ENCODE measurements at places on chromosomes 12 and 14.

- peaks cover 18% of the 10 kb centered on the region for H3K27me3 ChIP-seq
- no peaks in the 10 kb centered on the region for H3K36me3 ChIP-seq
- no peak overlapping the region for H3K4me3 ChIP-seq
These were observed 179.1 kb downstream of the KIF26A start for GRCh38 chr14:104317492-104317805.

DNA sequence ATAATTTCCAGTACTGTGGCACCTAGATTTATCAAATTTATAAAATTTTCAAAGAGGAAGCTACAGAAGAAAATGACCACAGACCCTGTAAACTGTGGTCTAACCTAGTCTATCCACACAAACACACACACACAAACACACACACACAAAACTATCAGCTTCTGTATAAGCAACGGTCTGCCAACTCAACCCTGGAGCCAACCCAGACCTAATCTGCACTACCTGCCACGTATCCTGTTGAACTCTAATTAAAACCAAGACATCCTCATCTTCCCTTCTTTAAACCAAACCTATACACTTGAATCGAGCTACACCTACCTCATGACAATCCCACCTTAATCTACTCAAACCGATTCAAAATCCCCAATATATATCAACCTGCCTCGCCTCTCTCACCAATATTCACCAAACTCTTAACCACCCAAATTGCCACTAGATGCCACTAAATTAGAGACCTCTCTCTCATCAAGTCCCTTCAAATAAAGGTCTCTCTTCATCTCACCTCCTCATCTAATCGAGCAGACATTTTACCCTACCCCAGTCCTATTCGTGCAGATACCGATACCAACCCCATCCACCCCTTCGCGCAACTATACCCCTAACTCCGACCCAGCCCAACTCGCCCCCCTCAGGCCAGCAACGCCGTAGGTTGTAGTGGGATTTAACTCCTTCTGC, 808 bp downstream of the ACIN1 start:
- H3K27ac ChIP-seq, result peak overlapping the region; percentile 99
- no peak for DNase-seq
- peak overlapping the region; percentile 90 for H3K4me3 ChIP-seq
- no peaks in the 10 kb centered on the region for H3K36me3 ChIP-seq
- H3K4me1 ChIP-seq, result peaks cover 5% of the 10 kb centered on the region
- no peaks in the 10 kb centered on the region for H3K27me3 ChIP-seq

DNA sequence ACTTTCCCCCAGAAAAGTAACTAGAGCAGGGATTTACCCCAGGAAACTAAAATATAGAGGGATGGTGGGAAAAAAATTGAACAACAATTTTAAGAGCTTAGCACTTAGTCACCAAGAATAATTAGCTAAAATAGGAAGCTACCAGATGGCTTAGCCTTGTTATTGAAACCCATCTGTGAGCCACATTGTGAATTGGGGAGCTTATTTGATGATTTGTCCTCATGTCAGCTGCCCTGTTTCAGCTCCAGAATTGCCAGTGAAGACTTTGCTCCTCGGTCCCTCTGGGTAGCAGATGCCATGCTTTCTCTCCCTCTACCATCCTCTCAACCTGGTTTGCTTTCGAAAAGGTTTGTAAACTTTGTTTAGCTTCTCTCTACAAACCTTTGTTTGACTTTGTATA, 67.7 kb upstream of the PTHLH start:
- H3K4me3 ChIP-seq, result no peak overlapping the region
- no peaks in the 10 kb centered on the region for H3K27me3 ChIP-seq
- H3K4me1 ChIP-seq, result no peaks in the 10 kb centered on the region

DNA sequence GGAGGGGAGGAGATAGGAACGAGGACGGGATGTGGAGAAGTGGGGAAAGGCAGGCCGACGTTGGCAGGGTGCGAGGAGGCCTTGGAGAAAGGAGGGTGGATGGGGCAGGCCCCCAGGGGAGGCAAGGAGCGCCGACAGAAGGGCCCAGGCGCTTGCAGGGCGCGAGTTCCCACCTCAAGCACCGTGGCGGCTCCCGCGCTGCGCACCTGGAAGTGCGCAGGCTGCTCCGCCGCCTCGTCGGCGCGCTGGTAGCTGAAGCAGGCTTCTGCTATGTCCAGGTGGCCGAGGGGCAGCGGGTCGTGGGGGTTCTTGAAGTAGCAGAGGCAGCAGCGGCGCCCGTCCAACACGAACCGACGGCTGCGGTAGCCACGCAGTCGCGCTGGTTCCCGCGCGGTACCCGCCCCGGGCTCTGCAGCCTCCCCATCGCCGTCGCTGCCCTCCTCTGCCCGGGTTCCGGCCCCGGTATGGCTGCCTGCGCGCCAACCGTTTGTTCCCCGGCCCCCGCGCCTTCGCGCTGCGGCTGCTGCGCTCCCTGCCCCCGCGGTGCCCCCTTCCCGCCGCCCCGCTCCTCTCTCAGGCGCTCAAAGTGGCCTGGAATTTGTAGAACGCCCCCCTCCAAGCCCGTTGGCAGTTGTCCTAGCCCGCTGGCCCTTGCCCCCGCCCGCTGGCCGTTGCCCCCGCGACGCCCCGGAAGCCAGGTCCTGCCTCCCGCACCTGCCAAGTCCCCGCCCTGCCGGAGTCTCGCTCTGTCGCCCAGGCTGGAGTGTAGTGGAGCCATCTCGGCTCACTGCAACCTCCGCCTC, 1.1 kb upstream of the ACTR6 start:
- peak; percentile 68 for DNase-seq
- H3K4me1 ChIP-seq, result peaks cover 3% of the 10 kb centered on the region

GRCh38 chr12:54750-55535, 11.6 kb upstream of the IQSEC3 start:
- no peaks in the 10 kb centered on the region for H3K36me3 ChIP-seq
- DNase-seq, result no peak
- no peak overlapping the region for H3K27ac ChIP-seq
- H3K4me1 ChIP-seq, result no peaks in the 10 kb centered on the region
- no peaks in the 10 kb centered on the region for H3K27me3 ChIP-seq

GRCh38 chr14:64212666-64213065, 81.5 kb downstream of the ESR2 start:
- DNase-seq, result no peak
- H3K27ac ChIP-seq, result no peak overlapping the region
- no peaks in the 10 kb centered on the region for H3K4me1 ChIP-seq
- H3K27me3 ChIP-seq, result no peaks in the 10 kb centered on the region
- H3K36me3 ChIP-seq, result no peaks in the 10 kb centered on the region

DNA sequence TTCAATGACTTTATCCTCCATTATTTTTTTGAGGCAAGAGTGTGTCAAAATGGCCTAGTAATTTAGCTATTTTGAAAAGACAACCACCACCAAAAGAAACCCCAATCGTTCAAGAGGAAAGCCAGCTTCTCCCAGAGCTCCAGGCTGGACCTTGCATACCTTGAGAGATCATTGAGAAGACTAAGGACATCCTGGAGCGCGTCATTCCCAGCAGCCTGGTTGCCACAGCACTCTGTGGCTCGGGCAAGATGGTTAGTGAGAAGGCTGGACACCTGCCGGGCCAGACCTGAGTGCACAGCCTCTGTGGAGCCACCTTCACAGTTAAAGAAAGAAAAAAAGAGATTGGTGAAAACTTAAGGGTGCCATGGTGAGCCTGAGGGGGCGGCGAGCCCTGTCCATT, 111.4 kb downstream of the TRAFD1 start:
- no peak overlapping the region for H3K27ac ChIP-seq
- no peaks in the 10 kb centered on the region for H3K36me3 ChIP-seq
- DNase-seq, result no peak
- H3K4me1 ChIP-seq, result no peaks in the 10 kb centered on the region

All from prostate gland (tissue), 2 donors.